ENCODE measurements at places on chromosomes 16 and 17.

- DNase-seq = peak; percentile 53
Measured at GRCh38 chr17:17073581-17074403, 31.5 kb downstream of the MPRIP start.

DNA sequence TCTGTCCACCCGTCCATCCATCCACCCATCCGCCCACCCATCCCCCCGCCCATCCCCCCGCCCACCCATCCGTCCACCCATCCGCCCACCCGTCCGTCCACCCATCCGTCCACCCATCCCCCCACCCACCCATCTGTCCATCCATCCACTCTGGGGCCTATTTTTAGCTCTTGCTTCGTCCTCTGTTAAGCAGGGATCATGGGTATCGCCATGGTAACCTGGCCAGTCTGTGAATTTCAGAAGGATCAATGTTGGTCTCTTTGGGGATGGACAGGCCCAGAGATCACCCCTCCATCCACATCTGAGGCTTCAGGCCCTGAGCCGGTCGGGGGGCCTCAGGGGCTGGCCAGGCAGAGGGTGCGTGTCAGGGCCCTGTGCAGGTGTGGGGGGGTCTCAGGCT is 15.2 kb upstream of the DPEP1 start:
- no peak for DNase-seq

GRCh38 chr17:8480011-8480976 is 44.6 kb downstream of the NDEL1 start:
- DNase-seq = no peak

DNA sequence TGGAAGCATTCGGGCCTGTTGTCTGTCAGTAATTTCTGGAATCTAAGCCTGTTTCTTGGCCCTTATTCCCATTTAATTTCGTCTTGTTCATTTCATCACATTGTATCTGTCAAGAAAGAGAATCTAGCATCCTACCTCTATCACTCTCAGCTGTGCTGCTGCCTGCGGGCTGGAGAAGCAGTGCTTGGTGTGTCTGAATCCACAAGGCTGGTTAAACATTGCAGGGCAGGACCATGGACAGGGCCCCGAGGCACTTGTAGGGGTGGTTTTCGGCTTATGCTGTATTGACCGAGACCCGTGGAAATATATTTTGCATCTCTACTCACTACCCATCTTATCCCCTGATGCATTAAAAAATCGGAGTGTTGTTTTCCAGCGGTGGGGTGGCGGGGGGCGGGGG is 3.1 kb downstream of the RAB11FIP4 start:
- no peak for DNase-seq

DNA sequence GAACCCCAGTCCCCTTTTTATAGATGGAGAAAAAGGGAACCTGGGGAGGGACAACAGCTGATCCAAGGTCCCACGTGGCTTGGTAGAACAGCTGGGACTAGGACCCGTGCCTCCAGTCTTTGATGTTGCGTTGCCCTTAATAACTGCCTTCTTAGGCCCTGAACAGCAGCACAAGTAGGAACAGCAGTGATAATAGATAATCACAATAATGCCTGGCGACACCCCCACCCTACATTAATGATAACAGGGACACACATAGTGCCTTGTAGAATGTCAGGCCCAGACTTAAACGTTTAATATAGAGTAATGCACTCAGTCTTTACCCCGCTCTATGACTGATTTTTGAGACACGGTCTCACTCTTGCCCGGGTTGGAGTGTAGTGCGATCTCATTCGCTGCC is 96.4 kb downstream of the ABCC6 start:
- no peak for DNase-seq

GRCh38 chr16:8375232-8375587 is 215.1 kb downstream of the TMEM114 start:
- no peak for DNase-seq

- DNase-seq = no peak
Measured at GRCh38 chr17:728911-729310, 3.5 kb upstream of the TLCD3A start.

GRCh38 chr16:15510992-15511391 is 76.6 kb downstream of the BMERB1 start:
- no peak for DNase-seq

DNA sequence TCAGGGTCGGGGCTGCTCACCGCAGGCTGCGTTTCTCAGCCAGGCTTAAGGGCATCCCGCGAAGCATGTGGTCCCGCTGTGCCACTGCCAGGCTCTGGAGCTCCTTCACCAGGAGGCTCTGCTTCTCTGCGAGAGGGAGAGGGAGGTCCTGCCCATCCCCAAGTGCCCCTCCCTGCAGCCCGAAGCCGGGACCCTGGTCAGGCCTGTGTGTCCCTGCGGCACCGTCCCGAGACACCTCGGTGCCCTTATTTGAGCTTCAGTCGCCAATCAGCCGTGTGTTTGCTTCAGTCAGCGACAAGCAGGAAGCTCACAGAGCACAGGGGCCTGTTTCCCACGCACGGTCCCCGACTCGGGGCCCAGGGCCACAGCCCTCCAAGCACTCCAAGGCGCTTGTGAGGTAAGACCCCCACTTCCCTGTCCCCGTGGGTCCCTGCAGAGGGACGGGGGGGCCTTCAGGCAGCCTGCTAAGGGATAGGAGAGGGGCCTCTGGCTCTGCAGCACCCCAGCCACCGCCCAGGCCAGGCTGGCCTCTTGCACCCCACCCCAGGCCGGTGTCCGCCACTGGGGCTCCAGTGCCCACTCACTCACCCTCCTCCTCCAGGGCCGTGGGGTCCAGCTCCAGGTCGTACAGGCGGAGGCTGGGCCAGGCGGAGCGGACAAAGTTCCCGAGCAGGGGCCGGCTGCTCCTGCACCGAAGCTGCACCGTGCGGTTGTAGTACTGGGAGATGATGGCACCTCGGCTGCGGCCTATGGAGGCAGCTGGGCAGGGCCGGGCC is 3.2 kb downstream of the TMC6 start:
- DNase-seq = peak; percentile 77

DNA sequence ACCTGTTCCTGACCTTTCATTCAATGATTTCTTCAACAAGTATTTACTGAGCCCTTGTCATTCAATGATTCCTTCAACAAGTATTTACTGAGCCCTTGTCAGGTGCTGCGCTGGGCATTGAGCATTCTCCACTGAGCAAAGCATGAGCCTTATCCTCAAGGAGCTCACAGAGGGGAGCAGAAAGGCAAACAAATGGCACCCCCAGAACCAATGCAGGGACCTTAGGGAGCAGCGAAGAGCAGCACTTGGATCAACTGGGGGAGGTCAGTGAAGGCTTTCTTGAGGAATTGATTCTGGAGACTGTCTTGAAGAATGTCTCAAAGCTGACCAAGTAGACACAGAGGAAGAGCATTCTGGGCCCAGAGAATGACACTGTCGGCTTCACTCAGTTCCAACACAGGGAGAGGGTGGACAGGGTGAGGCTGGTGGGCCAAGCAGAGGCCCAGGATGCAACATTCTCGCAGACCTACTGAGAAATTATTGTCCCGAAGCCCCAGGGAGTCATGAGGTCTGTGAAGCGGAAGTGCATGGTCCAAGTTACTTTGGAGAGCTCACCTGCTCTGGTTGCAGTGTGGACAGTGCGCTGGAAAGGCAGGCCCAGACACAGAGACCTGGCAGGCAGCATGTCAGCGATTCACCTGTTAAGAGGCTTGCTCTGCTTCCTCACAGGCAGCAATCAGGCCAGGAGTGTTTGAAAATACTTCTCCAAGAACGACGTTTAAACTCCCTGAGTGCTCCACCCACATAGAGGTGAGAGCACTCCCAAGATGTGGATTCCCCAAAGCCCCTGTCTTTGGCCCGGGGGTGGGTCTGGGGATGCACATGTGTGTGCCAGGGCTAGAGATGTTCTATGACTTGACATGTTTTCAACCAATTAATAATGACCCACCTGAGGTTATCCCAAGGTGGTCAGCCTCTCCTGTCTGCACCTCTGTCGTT is 3.2 kb upstream of the MPO start:
- DNase-seq = no peak

DNA sequence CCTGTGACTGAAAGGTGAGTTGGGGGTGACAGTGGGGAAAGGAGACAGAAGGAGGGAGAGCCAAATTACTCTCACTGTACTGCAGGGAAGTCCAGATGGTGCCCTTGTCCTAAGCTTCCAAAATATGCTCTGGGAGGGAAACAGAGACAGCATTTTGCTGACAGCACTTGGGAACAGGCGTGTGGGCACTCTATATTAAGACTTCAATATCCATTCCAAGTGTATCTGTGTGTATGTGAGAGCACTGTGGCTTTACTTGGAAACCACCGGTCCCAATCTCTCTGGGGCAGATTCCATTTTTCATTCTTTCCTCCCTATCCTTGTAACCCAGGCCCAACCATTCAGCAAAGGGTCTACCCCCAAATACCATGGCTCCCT is 407.3 kb downstream of the UTP18 start:
- DNase-seq = no peak

DNA sequence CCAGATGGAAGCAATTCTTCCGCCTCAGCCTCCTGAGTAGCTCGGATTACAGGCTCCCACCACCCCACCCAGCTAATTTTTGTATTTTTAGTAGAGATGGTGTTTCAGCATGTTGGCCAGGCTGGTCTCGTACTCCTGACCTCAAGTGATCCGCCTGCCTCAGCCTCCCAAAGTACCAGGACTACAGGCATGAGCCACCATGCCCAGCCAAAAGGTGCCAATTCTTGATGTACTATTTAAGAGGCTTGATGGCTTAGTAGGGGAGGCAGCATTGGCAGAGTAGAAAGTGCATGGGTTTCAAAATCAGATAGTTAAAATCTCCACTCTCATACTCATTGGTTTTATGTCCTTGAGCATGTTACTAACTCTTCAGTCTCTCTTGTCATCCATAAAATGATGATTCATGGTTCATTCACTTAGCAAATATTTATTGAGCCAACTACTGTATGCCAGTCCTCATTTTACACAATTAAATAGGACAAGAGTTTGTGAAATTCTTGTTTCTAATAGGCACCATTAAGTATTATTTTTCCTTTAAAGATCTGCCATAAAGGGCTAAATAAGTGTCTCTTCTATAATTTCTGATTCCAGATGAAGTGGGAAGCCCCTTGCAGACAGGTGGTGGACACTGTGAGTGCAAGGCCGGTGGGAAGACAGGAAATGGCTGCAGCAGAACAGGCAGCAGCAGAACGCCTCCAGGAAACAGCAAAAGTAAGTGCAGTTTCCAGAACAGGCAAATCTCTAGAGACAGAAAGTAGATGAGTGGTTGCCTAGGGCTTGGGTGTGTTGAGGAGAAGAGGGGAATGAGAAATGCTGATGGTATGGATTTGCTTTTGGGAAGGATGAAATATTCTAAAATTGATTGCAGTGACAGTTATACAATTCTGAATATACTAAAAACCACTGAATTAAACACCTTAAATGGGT is 8.2 kb upstream of the RPL27 start:
- no peak for DNase-seq

DNA sequence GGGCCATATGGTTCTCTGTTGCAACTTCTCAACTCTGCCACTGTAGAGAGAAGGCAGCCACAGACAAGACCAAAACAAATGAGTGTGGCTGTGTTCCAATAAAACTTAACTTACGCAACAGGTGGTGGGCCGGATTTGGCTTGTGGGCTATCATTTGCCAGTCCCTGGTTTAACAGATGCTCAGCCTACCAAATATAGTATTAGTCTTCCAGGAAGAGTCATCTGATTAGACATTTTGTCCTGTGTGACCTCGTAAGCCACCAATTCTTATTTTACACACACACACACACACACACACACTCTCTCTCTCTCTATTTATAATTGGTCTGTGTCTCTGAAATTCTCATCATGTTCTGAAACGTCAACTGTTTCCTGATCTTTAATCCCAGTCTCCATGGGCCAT is 245.9 kb downstream of the XYLT1 start:
- DNase-seq = no peak

- DNase-seq = no peak
Measured at GRCh38 chr17:6257336-6257735, 177.6 kb downstream of the AIPL1 start.

GRCh38 chr16:23944381-23944780 is 108.6 kb downstream of the PRKCB start:
- no peak for DNase-seq

- DNase-seq = no peak
Measured at GRCh38 chr17:79133214-79133613, 58.6 kb downstream of the ENGASE start.

Data from activated effector memory CD4-positive, alpha-beta T cell treated with anti-CD3 and anti-CD28 coated beads, Interleukin-2, amount 50 U/mL, for 16 hours (primary cell).